ENCODE measurements at places on chromosomes 7 and 10.

- DNase-seq = no peak
Observed at GRCh38 chr10:130242513-130242912, 106.3 kb downstream of the GLRX3 start.

- no peak for DNase-seq
Observed at GRCh38 chr7:100753750-100754149, 20.4 kb downstream of the ZAN start.

- DNase-seq = no peak
Observed at GRCh38 chr10:48227213-48227612, 47.3 kb downstream of the FRMPD2 start.

- peak; percentile 91 for DNase-seq
Observed at GRCh38 chr7:99839287-99840021, 11.6 kb downstream of the CYP3A43 start.

- no peak for DNase-seq
Observed at GRCh38 chr7:40498924-40499510, 364.2 kb downstream of the SUGCT start.

DNA sequence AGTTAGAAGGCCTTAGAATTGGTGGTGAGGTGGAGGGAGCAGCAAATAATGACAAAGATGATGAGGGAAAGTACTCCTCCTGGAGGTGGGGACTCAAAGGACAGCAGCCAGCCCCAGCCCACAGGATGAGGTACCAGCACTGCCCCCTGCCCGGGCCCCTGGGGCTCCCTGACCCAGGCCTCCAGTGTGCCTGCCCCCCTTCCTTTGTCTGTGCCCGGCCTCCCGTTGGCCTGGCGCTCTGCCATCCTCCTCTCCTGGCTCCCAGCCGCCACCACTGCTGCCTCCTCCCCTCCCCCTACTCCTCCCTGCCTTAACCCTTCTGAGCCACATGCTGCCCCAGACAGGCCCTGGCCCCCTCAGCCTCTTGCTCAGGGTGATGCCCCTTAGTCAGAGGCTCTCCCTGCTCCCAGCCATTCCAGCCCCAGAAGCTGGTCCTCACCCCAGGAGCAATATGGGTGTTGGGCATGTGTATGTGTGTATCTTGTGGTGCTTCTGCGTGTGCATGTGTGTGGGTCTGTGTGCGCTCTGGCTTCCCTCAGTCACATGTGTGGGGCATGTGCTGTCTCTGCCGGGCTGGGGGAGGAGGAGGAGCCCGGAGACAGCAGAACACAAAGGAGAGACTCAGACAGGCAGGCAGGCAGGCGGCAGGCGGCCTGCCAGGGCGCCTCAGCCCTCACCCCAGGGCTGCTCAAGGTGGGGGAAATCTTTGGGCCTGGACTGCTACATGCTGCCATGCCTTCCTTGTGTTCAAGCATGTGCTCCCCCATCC lies 2.6 kb downstream of the LDB1 start:
- DNase-seq = no peak

DNA sequence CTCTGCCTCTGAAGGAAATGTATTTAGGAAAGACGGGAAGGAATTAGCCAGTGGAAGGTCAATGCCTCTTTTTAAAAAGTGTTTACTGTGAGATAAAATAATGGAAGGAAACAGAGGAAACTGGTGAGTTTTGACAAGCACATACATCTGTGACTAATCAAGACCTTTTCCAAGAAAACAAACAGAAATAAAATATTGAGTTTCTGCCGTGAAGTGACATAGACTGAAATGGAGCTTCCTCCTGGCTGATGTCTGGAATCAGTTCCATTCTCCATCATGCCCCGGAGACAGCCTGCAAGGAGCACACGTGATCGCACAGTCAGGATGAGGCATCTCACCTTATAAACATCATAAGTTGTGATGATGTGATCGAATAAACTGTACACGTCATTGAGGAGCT lies 30.7 kb downstream of the TECTB start:
- no peak for DNase-seq

GRCh38 chr7:98105942-98106544 lies 619 bp upstream of the LMTK2 start:
- no peak for DNase-seq

DNA sequence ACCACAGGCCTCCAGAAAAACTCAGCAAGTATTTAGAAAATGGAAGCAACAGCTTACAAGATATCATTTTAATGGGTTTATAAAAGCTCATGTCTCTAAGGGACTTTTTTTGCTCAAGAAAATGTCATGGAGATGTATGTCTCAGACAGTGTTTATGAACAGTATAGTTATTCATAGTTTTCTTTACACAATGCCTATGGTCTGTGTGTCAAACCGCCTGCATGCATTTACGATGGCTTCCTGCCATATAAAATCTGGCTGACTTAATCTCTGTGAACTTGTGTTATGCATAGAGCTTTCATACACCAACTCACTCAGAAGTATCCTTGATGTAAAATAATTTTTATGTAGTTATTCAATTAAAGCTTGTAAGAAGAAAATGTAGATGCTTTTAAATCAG lies 1314.2 kb upstream of the LRRTM3 start:
- no peak for DNase-seq

- no peak for DNase-seq
Observed at GRCh38 chr10:69426376-69426727, 9.6 kb upstream of the TACR2 start.

- DNase-seq = no peak
Observed at GRCh38 chr7:71679480-71679879, 547.5 kb downstream of the GALNT17 start.

DNA sequence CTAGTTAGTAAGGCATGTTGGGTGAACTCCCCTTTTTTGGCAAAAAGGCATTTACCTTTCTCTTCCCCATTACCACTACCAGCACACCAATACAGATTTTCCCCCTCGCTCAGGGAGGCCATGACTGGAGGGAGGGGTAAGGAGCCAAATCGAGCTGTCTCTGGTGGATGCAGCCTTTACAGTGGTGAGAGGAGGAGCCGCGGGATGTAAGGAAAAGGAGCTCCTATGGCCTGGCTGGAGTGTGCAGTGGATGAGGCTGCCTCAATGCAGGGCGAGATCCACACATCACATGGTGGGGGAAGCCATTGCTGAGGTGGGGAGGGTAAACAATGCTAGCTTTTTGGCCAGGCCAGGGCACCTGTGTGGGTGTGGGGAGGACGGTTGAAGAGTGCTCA lies 416.2 kb downstream of the EXOC4 start:
- DNase-seq = no peak

DNA sequence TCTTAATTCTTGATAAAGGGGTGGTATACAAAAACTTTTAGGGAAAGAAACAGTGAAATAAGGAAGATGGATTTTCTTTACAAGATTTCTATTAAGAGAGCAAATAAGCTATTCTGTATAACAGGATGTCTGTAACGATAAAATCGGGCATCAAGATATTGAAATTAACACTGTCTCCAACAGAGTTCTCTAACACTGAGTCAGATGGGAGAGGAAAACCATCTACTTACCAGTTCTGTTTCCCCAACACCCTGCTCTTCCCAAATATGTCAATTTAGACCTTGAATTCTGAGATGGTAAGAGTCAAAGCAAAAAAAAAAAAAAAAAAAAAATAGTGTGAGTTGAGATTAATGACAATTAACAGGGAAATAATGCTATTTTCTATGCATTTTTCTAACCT lies 23.0 kb downstream of the SMURF1 start:
- no peak for DNase-seq

GRCh38 chr7:105703207-105703930 lies 122.1 kb upstream of the EFCAB10 start:
- DNase-seq = no peak

DNA sequence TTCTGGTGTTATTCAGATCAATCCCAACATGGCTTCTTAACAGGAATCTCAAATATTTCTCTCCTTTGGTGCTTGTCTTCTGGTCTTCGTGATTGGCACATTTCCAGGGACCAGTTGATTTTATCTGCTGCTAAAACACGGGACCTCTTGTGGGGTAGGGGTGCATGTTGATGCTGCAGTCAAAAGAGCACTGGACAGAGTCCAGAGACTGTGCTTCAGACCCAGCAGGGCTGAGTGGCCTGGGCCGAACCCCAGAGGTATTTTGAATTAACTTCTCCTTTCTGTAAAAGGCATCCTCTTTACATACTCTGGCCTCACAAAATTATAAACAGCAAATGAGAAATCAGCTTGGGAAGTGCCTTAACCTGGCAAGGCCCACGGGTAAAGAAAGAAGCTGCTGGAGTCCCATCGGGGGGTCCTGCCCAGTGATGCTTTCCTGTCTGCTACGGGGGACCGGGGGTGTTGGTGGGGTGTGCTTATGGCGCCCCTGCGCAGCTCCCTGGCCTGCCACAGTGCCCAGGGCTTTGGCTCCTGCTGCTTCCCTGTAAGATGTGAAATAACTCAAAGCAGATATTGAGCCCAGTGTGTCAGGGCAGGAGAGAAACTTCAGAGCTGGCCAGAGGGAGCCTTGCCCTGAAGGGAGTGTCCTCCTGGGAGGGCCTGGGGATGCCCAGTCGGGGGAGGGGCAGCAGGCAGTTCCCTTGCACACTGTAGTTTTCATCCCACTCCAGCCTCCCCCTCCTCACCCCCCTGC lies 230.5 kb downstream of the TCF7L2 start:
- DNase-seq = no peak

DNA sequence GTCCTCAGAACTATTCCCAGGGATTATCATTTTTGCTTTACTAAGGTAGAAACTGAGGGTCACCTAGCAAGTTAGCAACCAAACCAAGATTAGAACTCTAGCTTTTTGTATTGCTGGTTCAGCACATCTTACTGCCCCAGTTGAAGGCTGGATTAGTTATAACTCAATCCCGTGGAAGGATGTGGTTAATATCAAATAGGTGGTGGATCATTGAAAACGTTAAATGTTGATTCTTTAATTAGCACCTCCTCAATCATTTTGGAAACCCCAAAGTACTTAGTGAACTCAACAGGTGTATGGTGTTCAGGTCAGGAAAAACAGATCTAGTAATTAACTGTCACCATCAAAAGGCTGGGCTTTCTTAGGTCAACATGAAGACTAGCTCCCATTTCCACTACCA lies 152.4 kb downstream of the ARID5B start:
- peak; percentile 15 for DNase-seq

DNA sequence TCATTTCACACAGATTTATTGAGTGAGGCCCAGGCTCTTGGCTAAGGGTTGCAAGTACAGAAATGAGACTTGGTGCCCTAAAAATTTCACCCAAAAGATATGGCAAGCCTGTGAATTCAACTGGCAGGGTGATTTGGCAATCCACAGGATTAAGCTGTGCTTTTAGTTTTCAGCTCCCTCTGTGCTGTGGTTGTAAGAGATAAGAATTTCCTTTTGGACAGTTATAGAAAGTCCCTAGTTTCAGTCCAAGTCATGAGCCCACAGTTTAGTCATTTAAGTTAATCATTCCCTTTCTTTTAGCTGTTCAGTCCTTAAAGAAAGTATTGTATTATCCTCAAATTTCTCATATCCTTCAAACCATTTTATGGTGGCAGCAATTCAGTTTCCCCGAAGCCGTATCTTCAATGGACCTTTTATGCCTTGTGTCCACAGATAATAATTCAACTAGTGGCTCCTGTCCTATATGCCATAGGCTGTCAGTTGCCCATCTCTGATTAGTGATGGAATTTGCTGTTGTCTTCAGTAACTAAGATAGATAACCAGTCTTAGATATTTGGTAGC lies 73.4 kb upstream of the NAMPT start:
- DNase-seq = no peak

DNA sequence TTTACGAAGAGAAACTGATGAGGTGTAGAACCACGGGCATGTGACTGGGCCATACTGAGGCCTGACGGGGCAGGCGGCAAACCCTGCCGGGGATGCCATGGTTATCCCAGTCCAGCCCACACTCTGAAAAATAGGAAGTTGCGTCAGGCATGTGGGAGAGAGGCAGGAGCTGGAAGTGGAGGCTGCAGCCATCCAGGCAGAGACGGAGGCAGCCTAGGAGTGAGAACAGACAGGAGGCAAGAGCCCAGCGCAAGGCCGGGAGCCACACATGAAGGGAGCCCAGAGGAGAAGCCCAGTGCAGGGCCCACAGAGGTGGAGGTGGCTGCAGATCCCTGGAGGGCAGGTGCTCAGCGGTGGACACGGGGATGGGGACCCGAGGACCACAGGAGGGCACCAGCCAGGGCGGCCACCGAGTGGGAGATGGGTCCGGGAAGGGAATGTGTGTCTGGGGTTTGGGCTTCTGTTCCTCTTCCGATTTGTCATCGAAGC lies 175.2 kb upstream of the PPP2R2D start:
- no peak for DNase-seq

- no peak for DNase-seq
Observed at GRCh38 chr7:158085741-158086695, 501.6 kb downstream of the PTPRN2 start.

DNA sequence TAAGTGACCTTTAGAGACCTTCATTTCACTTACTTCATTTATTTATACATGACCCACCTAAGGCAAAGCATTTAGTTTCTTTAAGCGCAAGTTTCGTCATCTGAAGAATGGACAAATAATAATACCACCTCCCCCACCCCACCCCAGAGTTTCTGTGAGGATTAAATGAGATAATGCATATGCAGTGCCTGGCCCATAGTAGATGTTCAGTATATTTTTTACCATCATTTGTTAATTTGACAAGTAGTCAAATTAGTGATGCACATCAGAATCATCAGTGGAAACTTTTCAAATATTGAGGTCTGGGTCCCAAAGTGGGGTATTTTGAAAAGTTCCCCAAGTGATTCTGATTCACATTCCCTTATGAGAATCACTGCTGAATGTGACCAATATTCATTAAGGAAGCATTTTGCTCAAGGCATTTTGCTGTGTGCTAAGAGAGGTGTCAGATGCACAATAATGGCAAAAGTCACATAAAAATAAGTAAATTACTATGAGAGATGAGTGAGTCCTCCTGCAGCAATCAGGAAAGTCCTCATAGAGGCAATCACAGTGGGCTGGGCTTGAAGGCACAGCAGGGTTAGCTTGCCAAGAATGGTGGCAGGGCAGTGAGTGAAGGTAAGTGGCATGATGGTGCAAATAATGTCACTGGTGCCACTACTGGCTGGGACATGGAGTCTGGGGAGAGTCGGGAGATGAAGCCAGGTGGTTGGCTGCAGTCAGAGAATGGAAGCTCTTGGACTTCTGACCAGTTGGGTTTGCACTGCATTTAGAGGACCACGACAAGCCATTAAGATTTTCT lies 244.1 kb downstream of the PTEN start:
- no peak for DNase-seq

DNA sequence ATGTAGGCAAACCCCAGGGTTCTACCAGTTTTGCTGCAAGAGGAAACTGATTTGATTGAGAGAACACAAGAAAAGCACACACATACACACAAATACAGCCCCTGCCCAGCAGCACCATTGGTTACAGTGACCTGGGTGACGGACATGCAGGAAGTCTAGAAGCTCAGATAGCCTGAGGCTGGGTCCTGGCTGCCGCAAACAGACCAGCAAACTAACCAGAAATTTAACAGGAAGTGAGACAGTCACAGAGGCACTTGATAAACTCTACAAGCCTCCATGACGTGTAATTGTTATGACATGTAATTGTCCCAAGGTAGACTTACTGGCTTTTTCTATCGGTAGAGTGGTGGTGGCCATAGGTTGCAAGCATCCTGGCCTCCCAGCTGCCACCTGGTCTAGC lies 58.9 kb downstream of the PRKAR2B start:
- no peak for DNase-seq

- DNase-seq = no peak
Observed at GRCh38 chr7:144834641-144835144, 1.2 kb downstream of the TPK1 start.

Measured in NCI-H748 treated with DMSO at 0.1 percent for 48 hours (cell line).